ENCODE measurements at places on chromosomes 6 and 20. TPM values are rescaled to one million over a fixed set of nuclear protein-coding genes. Genes with fewer than 3 reads are reported as not detected.

SPATS1 gene
- polyA plus RNA-seq, result not detected

CTSZ gene
- polyA plus RNA-seq, result 202 TPM

- no peaks in the 10 kb centered on the region for H3K4me1 ChIP-seq
- H3K4me3 ChIP-seq, result no peak overlapping the region
- H3K27ac ChIP-seq, result no peak overlapping the region
- no peaks in the 10 kb centered on the region for H3K27me3 ChIP-seq
- H3K36me3 ChIP-seq, result no peaks in the 10 kb centered on the region
Measured at GRCh38 chr6:115663681-115664080, 397.0 kb downstream of the FRK start.

GRCh38 chr6:40425192-40425919 is 161.8 kb downstream of the LRFN2 start:
- no peak for DNase-seq
- H3K4me3 ChIP-seq, result no peak overlapping the region
- H3K27me3 ChIP-seq, result no peaks in the 10 kb centered on the region

DNA sequence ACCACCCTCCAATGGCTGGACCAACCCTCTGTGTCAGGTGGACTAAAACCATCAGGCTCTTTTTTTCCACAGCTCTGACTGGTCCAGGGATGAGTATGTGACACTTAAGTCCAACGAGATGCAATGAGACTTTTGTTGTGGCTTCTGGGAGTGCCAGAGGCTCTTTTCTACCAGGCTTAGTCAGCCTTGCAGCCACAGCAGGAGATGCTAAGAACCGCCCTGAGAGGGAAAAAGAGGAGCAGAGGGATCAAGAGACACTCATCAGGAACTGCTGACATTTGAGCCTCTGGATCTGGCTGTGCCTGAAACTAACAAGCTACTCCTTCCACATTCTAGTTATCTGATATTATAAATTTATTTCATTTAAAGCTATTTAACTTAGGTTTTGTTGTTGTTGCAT is 270.9 kb upstream of the SULF2 start:
- H3K27me3 ChIP-seq, result peaks cover 3% of the 10 kb centered on the region
- no peak overlapping the region for H3K4me3 ChIP-seq
- H3K36me3 ChIP-seq, result no peaks in the 10 kb centered on the region
- no peaks in the 10 kb centered on the region for H3K4me1 ChIP-seq

- no peak for DNase-seq
- no peaks in the 10 kb centered on the region for H3K36me3 ChIP-seq
- no peak overlapping the region for H3K27ac ChIP-seq
- H3K4me3 ChIP-seq, result no peak overlapping the region
- H3K27me3 ChIP-seq, result no peaks in the 10 kb centered on the region
- no peaks in the 10 kb centered on the region for H3K4me1 ChIP-seq
Measured at GRCh38 chr6:84251891-84252539, 24.6 kb upstream of the CEP162 start.

DNA sequence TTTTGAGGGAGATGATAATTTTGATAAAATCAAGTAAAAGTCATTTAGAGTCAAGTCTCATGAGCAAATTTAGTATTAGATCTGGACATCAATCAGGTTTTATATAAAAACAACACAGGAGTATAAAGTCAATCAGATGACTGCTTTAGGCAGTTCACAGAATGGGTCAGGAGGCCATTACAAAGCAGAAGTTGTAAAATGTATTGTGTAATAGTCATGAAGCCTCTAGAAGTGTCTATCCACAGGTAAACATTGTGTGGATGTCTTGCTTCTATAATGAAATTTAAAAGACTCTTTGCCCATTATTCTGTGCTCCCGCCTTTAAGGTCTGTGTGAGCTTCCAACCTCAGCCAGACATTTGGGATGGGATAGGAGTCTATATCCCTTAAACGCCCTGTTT is 28.8 kb downstream of the MAP7 start:
- no peak overlapping the region for H3K27ac ChIP-seq
- H3K27me3 ChIP-seq, result no peaks in the 10 kb centered on the region
- H3K4me3 ChIP-seq, result no peak overlapping the region
- no peak for DNase-seq
- H3K4me1 ChIP-seq, result peaks cover 10% of the 10 kb centered on the region
- H3K36me3 ChIP-seq, result no peaks in the 10 kb centered on the region

DNA sequence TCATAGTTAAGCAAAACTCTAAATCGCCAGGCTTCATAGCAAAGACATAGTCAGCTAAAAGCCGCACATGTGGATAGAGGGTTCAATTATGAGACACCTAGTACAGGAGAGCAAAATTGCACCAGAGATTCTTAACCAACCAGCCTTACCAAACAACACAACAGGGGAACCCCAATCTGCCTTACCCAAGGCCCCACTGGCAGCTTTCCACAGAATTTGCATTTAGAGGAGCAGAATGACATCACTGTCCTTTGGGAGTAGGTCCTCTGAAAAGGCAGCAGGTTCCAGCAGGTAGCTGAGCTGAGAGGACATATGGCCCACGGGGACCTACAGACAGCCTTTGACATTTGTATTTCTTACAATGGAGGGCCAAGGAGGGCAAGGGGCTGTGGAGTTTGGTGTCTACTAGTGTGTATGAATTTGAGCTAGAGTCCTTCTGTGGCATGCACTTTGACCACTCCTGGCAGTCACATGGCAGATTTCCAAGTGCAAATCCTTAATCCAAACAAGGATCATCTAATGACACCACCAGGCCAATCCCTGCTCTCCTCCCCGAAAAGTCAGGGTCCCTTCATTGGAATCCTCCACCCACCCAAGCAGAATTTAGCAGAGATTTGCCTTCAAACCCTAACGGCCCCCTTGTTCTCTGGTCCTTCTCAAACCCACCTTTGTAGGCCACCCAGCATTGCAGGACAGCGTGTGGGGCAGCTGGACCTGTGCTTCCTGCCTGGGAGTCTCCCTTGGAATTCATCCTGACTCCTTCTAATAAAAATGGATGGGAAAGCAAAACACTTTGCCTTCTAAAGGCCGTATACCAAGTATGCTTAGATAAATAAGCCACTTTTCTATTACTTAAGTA is 171.2 kb upstream of the SUPT3H start:
- no peaks in the 10 kb centered on the region for H3K27me3 ChIP-seq
- no peak for DNase-seq
- H3K27ac ChIP-seq, result no peak overlapping the region
- no peaks in the 10 kb centered on the region for H3K36me3 ChIP-seq
- H3K4me3 ChIP-seq, result no peak overlapping the region

- no peak overlapping the region for H3K27ac ChIP-seq
- peaks cover 25% of the 10 kb centered on the region for H3K4me1 ChIP-seq
- no peaks in the 10 kb centered on the region for H3K36me3 ChIP-seq
- DNase-seq, result no peak
Measured at GRCh38 chr6:90385759-90386313, 89.2 kb upstream of the BACH2 start.

- DNase-seq, result no peak
- no peak overlapping the region for H3K27ac ChIP-seq
- no peaks in the 10 kb centered on the region for H3K36me3 ChIP-seq
- H3K4me1 ChIP-seq, result no peaks in the 10 kb centered on the region
Measured at GRCh38 chr20:14664101-14664500, 326.7 kb upstream of the FLRT3 start.

DNA sequence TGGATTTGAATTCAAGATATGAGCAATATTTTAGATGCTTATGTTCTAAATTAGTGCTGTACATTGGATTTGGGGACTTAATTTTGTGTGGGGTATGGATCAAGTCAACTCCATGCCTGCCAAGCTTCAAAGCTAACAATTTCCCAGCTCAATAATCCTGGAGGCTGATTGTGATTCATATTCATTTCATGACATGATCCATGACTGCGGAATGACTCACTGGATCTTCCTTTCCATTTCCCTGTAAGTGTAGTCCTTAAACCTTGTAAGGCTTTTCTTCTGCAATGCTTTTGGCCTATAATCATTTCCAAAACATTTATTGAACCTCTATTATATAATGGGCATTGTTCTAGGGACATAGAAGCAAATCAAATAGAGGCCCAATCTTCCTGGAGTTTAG is 44.7 kb upstream of the CCN2 start:
- H3K4me1 ChIP-seq, result no peaks in the 10 kb centered on the region
- H3K36me3 ChIP-seq, result no peaks in the 10 kb centered on the region
- DNase-seq, result no peak
- H3K27me3 ChIP-seq, result no peaks in the 10 kb centered on the region
- no peak overlapping the region for H3K27ac ChIP-seq

GRCh38 chr6:165487950-165488349 is 175.1 kb downstream of the PDE10A start:
- DNase-seq, result no peak
- no peaks in the 10 kb centered on the region for H3K27me3 ChIP-seq
- H3K36me3 ChIP-seq, result no peaks in the 10 kb centered on the region
- H3K4me3 ChIP-seq, result no peak overlapping the region
- no peak overlapping the region for H3K27ac ChIP-seq
- no peaks in the 10 kb centered on the region for H3K4me1 ChIP-seq

- no peak for DNase-seq
- H3K4me1 ChIP-seq, result no peaks in the 10 kb centered on the region
- H3K36me3 ChIP-seq, result no peaks in the 10 kb centered on the region
- no peak overlapping the region for H3K4me3 ChIP-seq
- H3K27ac ChIP-seq, result no peak overlapping the region
Measured at GRCh38 chr20:31919410-31920155, 32.3 kb downstream of the PDRG1 start.

DNA sequence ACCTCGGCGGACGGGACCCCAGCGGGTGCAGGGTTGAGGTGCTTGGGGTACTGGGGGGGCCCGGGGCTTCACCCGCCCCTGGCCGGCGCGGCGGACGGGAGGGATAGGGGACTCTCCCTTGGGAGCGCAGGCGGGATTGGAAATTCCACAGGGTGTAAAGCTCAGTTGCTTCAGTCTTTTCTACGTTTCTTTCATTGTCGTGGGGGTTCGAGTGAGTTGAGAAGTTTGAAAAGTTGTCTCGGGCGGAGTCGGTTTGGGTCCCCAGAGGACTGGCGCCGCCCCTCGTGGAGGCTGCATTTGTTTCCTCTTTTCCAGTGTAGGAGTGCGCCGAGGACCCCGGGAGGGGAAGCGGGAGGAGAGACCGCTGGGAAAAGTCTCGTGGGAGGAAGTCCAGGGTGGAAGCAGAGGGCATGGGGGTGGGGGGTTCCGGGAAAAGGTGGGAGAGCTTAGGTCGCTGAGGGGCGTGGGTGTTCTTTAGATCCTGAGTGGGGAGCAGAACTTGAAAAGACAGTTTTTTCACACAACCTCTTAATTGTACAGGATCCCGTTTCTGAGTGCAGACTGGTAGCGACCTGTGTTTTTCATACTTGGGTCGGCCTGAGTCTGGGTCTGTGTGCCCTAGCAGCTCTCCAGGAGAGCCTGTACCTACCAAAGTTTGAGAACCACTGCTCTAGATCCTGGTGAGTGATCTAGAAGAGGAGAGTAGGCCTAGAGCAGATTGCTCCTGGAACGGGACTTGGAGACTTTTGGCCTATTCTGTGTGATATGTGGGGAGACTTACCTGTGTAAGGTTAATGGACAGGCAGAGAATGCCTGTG is 495 bp downstream of the FAM83B start:
- H3K4me3 ChIP-seq, result peak overlapping the region; percentile 35
- H3K27me3 ChIP-seq, result peaks cover 19% of the 10 kb centered on the region
- no peak for DNase-seq
- H3K36me3 ChIP-seq, result no peaks in the 10 kb centered on the region

DNA sequence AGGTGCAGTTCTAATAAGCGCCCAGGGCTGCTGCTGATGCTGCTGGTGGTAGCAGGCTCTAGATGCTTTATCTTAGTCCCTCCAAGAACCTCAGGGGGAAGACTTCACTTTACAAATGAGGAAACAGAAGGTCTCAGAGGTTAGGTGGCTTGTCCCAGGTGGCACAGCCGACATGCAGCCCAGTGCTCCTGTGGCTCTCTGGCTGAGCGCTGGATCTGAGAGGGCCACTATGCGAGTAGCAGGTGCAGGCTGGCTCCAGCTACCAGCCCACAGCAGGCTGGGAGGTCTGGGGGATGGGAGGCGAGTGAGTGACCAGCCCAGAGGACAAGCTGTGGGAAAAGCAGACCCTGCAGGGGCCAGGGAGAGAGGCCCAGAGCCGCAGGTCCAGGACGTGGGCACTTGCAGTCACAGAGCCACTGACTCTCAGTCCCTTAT is 90.9 kb downstream of the PRND start:
- H3K4me3 ChIP-seq, result no peak overlapping the region
- H3K4me1 ChIP-seq, result peaks cover 89% of the 10 kb centered on the region
- peak overlapping the region; percentile 89 for H3K27ac ChIP-seq
- H3K36me3 ChIP-seq, result peaks cover 20% of the 10 kb centered on the region
- no peaks in the 10 kb centered on the region for H3K27me3 ChIP-seq
- DNase-seq, result peak; percentile 87

DNA sequence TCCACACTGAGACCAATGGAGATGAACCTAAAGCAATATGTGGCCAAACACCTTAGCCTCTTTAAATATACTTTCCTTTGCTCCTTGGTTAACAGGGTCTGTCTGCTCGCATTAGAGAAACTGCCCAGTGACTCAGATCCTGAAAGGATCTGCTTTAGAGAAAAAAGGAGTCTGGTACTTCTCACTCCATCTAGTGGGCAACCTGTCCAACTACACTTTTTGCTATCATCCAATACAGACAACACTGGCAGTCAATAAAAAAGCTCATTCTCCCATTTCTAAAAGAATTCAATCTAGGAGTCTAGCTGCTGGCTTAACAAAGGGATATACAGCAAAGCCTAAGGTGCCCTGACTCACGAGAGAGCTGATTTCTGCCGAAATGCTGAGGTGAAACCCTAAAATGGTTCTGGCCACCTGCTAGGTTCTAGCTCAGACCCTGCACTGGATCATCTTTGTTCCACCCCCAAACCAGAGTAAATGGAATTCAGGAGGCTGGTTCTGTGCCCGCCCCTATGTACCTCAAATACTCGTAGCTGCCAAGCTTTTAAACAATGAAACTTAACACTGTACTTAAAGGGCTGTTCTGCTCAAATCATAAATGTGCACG is 11.5 kb downstream of the GNL1 start:
- no peaks in the 10 kb centered on the region for H3K27me3 ChIP-seq
- no peak overlapping the region for H3K4me3 ChIP-seq
- H3K4me1 ChIP-seq, result peaks cover 31% of the 10 kb centered on the region
- no peak for DNase-seq

- DNase-seq, result no peak
- no peaks in the 10 kb centered on the region for H3K36me3 ChIP-seq
- no peak overlapping the region for H3K27ac ChIP-seq
- H3K4me1 ChIP-seq, result no peaks in the 10 kb centered on the region
Measured at GRCh38 chr6:94394822-94395221, 975.5 kb upstream of the EPHA7 start.

DNA sequence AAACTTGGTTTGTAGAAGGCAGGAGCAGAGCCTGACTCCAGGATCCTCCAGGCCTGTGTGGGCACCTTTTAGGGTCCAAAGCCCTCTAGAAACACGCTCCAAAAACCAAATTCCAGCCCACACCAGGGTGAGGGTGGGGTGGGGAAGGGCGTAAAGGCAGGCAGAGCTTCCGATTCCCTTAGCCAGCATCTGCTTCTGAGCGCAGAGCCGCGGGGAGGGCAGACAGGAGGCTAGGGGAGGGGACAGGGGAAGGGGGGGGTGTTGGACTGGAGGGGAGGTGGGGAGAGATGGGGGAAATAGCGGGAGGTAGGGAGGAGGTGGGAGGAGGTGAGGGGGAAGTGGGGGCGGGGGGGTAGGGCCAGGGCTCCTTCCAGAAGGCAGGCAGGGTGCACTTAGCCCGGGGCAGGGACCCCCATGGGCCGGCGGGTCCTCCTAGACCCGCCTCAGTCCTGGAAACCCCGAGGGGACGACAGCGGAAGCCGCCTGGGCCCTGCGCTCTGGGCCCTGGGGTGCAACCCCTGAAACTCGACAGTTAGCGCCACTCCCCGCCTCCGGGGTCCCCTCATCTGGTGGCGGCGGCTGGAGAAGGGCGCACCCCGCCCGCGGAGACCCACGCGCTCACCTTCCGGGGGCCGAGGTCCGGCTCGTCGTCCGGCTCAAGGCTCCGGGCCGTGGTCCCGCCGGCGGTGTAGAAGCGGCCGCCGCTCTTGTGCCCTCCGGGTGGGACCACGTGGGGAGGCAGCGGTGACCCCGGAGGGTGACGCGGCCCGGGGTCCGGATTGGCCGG is 22.0 kb upstream of the FRMD1 start:
- DNase-seq, result peak; percentile 62
- no peaks in the 10 kb centered on the region for H3K36me3 ChIP-seq
- no peak overlapping the region for H3K4me3 ChIP-seq
